ENCODE measurements at places on chromosomes 6 and 20. TPM values are rescaled to one million over a fixed set of nuclear protein-coding genes. Genes with fewer than 3 reads are reported as not detected.

GRCh38 chr20:1191299-1191698, 6.5 kb upstream of the TMEM74B start:
- no peak for DNase-seq
- no peaks in the 10 kb centered on the region for H3K4me1 ChIP-seq
- H3K36me3 ChIP-seq: no peaks in the 10 kb centered on the region
- H3K27me3 ChIP-seq: no peaks in the 10 kb centered on the region
- H3K27ac ChIP-seq: no peak overlapping the region

BPIFB2 gene
- not detected for total RNA-seq

- DNase-seq: no peak
- no peaks in the 10 kb centered on the region for H3K36me3 ChIP-seq
- H3K4me1 ChIP-seq: no peaks in the 10 kb centered on the region
- H3K27me3 ChIP-seq: no peaks in the 10 kb centered on the region
- no peak overlapping the region for H3K27ac ChIP-seq
These were observed 17.2 kb upstream of the NOX3 start for GRCh38 chr6:155472886-155473285.

PMEPA1 gene
- 33.6 TPM for total RNA-seq

- H3K36me3 ChIP-seq: no peaks in the 10 kb centered on the region
- H3K4me3 ChIP-seq: no peak overlapping the region
- peak overlapping the region; percentile 73 for H3K27ac ChIP-seq
- H3K4me1 ChIP-seq: peaks cover 9% of the 10 kb centered on the region
These were observed 19.6 kb upstream of the RREB1 start for GRCh38 chr6:7088076-7088742.

MTFR2 gene
- not detected for total RNA-seq

- peak overlapping the region; percentile 46 for H3K27ac ChIP-seq
- H3K36me3 ChIP-seq: no peaks in the 10 kb centered on the region
- H3K4me1 ChIP-seq: no peaks in the 10 kb centered on the region
- H3K27me3 ChIP-seq: no peaks in the 10 kb centered on the region
- no peak overlapping the region for H3K4me3 ChIP-seq
These were observed 68.5 kb downstream of the FAM229B start for GRCh38 chr6:112155886-112156285.

CALHM5 gene
- 5.2 TPM for total RNA-seq

DNA sequence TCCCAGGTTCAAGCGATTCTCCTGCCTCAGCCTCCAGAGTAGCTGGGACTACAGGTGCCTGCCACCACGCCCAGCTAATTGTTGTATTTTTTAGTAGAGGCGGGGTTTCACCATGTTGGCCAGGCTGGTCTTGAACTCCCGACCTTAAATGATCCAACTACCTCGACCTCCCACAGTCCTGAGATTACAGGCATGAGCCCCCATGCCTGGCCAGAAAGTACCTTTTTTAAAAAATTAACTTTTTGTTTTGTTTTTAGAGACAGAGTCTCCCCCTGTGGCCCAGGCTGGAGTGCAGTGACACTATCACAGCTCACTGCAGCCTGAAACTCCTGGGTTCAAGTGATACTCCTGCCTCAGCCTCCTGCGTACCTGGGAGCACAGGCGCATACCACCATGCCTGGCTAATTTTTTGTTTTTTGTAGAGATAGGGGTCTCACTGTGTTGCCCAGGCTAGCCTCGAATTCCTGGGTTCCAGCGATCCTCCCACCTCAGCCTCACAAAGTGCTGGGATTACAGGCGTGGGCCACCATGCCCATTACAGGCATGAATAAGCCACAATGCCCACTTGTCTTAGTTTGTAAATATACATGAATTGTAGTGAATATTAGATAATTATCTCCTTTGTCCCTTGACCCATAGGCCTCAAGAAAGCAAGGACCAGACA, 17.4 kb upstream of the EEF1A1 start:
- no peaks in the 10 kb centered on the region for H3K36me3 ChIP-seq
- no peaks in the 10 kb centered on the region for H3K4me1 ChIP-seq
- no peak overlapping the region for H3K27ac ChIP-seq
- no peak overlapping the region for H3K4me3 ChIP-seq

DNA sequence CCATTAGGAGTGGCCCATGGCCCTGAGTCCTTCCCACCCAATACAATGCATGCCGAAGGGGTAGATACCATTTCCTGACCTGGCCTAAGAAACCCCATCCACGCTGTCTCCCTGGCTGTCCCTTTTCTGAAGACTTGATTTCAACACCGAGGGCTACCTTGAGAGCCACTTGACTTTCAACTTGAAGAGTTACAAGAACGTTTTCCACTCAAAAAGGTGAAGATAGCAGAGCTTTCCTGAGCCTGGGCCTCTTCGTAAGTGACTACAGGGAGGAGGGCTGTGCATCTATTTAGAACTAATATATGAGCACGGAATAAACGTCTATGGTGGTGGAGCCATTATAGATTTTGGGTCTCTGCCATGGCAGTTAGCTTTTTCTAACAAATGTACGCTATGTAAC, 14.4 kb upstream of the PPP1R14C start:
- no peaks in the 10 kb centered on the region for H3K36me3 ChIP-seq
- no peak overlapping the region for H3K27ac ChIP-seq
- no peak for DNase-seq
- H3K4me1 ChIP-seq: no peaks in the 10 kb centered on the region
- H3K4me3 ChIP-seq: no peak overlapping the region

DNA sequence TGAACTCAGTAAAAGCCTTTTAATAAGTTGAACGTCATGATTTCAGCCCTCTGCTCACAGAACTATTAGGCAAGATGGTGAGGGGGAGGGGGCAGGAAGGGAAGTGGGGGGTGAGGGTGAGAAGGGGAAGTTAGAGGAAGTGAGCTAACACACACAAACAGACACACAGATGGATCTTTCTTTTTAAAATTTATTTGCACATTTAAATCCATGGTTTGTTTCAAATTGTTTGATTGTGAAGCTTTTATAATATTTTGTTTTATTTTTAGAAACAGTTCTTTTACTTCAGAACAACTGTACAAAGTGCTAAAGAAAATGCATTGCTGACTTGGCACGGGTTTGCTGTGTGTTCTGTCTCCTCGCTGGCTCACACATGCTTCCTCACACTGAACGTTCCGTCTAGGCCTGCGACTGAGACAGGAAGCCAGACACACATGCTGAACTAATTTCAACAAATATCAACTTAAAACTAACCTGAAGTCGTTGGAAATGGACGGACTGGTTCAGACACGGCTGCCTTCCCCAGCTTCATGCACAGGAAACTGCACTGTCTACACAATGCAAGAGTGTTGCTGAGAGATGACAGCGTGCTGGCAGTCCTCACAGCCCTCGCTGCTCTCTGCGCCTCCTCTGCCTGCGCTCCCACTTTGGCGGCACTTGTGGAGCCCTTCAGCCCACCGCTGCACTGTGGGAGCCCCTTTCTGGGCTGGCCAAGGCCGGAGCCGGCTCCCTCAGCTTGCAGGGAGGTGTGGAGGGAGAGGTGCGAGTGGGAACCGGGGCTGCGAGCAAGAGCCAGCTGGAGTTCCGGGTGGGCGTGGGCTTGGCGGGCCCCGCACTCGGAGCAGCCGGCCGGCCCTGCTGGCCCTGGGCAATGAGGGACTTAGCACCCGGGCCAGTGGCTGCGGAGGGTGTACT, 8.1 kb upstream of the ZBP1 start:
- H3K4me1 ChIP-seq: peaks cover 17% of the 10 kb centered on the region
- H3K27me3 ChIP-seq: no peaks in the 10 kb centered on the region
- DNase-seq: peak; percentile 37
- no peaks in the 10 kb centered on the region for H3K36me3 ChIP-seq

DNA sequence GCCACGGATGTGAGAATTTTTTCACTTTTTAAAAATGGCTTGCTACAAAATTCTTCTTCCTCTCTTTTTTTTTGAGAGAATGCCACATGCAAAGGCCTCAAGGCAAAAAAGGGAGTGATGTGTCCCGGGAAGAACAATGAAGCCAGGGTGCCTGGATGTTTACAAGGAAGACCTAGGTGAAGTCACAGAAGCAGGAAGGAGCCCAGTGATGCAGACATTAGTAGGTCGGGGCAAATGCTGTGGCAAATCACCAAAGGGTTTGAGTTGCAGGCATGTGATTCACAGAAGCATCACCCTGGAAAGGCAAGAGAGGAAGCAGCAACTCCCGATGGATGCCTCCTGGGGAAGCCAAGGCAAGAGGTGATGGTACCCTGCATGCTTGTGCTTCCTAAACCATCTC, 46.8 kb downstream of the FARS2 start:
- no peak overlapping the region for H3K27ac ChIP-seq
- no peaks in the 10 kb centered on the region for H3K36me3 ChIP-seq
- H3K27me3 ChIP-seq: no peaks in the 10 kb centered on the region
- no peak for DNase-seq

DNA sequence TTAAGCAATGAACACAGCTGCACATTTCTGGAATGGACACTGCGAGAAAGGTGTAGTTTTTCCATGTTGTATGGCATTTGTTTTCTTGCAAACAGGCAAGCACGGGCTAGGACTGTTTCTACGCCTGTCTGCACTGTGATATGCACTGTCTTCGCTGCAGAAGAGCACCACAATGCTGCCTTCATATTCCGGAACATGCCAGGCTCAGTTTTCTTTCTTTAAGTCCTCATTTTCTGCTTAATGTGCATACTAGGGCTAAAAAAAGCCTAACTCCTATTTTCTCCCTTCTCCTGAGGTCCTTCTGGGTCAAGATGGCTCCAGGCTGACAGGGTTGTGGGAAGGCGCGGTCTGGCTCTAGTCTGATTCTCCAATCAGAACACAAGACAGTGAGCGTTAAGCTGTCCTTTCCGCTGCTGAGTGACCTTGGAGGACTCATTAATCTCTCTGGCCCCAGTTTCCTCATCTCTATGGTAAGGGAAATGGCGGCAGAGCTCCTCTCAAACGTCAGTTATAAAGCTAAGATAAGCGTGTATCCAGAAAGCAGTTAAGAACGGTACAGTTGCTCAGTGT, 379.9 kb downstream of the C6orf118 start:
- no peak overlapping the region for H3K27ac ChIP-seq
- no peaks in the 10 kb centered on the region for H3K36me3 ChIP-seq

GRCh38 chr6:139519571-139520031, 145.2 kb upstream of the CITED2 start:
- no peak for DNase-seq
- no peaks in the 10 kb centered on the region for H3K27me3 ChIP-seq
- H3K4me3 ChIP-seq: no peak overlapping the region
- H3K27ac ChIP-seq: no peak overlapping the region

MOG gene
- total RNA-seq: not detected

- H3K27me3 ChIP-seq: no peaks in the 10 kb centered on the region
- no peaks in the 10 kb centered on the region for H3K36me3 ChIP-seq
- no peaks in the 10 kb centered on the region for H3K4me1 ChIP-seq
These were observed 29.2 kb downstream of the AFDN start for GRCh38 chr6:167855825-167856425.

DNA sequence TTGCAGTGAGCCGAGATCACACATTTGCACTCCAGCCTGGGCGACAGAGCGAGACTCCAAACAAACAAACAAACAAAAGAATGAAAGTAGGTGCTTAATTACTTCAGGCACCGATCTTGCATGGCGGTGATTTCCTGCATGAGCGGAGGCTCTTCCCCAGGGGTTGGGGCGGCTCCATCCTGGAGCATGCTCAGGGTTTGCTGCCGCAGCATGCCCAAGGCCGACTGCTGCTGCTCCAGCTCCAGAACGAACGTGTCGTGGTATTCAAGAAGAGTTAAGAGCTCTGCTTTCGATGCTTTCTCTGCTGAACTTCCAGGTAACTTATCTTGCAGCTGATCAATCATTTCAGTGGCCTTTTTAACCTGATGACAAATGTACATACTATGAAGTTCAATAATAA, 313.8 kb downstream of the SYNE1 start:
- no peak overlapping the region for H3K4me3 ChIP-seq
- DNase-seq: no peak
- H3K4me1 ChIP-seq: peaks cover 3% of the 10 kb centered on the region

DNA sequence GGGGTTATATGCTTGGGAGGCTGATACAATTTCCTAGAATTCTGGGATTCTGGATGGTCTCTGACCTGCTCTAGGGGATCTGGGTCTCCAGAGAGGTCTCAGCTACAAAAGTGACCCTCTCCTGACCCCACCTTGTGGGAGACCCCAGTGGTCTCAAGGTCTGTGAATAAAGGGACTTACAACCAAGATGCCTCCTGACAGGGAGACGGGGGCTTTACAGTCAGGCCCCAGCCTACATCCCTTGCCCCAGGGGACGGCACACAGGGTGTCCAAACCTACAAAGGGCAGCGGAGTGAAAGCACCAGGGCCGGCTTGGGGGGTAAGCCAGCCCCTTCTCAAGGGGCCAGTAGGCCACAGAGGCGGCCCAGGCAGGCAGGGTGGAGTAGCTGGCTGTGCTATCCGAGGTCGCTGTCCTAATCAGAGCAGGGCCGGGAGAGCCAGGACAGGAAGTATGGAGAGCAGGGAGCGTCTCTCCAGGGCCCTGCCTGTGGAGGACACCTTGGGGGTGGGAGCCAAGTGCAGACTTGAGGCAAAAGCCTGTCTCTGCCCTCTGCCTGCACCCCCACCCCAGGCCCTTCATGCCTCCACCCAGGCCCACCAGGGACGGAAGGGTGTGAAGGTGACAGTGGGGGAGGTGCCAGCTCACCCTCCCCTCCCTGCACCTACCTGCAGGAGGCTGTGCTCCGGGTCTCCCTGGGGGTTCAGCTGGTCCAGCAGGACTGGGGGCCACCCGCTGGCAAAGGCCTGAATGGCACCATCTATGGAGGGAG, 3.5 kb downstream of the GFRA4 start:
- no peak overlapping the region for H3K27ac ChIP-seq
- H3K36me3 ChIP-seq: no peaks in the 10 kb centered on the region
- H3K4me3 ChIP-seq: no peak overlapping the region
- no peak for DNase-seq
- no peaks in the 10 kb centered on the region for H3K27me3 ChIP-seq

GRCh38 chr20:46020555-46020954, 8.5 kb upstream of the SLC12A5 start:
- no peaks in the 10 kb centered on the region for H3K36me3 ChIP-seq
- H3K4me3 ChIP-seq: no peak overlapping the region
- H3K4me1 ChIP-seq: no peaks in the 10 kb centered on the region
- no peak overlapping the region for H3K27ac ChIP-seq

TCF19 gene
- 4.2 TPM for total RNA-seq

MACROD2 gene
- total RNA-seq: 14.1 TPM

GRCh38 chr6:159997498-159998101, 28.7 kb downstream of the IGF2R start:
- DNase-seq: no peak
- H3K4me1 ChIP-seq: no peaks in the 10 kb centered on the region
- no peaks in the 10 kb centered on the region for H3K27me3 ChIP-seq
- H3K36me3 ChIP-seq: no peaks in the 10 kb centered on the region
- no peak overlapping the region for H3K27ac ChIP-seq

- DNase-seq: no peak
- no peaks in the 10 kb centered on the region for H3K4me1 ChIP-seq
- no peak overlapping the region for H3K4me3 ChIP-seq
These were observed 447.9 kb downstream of the TFAP2B start for GRCh38 chr6:51266604-51267003.
